Left lobe of liver (tissue), 2 donors: ENCODE measurements at places on chromosomes 5 and 9. TPM values are rescaled to one million over a fixed set of nuclear protein-coding genes. Genes with fewer than 3 reads are reported as not detected.

C9orf50 gene
- not detected for total RNA-seq

CDH12 gene
- total RNA-seq, result not detected

ST6GALNAC4 gene
- 5.9 TPM for total RNA-seq

- DNase-seq, result no peak
Observed at GRCh38 chr5:58800356-58800755, 217.5 kb downstream of the RAB3C start.

DNA sequence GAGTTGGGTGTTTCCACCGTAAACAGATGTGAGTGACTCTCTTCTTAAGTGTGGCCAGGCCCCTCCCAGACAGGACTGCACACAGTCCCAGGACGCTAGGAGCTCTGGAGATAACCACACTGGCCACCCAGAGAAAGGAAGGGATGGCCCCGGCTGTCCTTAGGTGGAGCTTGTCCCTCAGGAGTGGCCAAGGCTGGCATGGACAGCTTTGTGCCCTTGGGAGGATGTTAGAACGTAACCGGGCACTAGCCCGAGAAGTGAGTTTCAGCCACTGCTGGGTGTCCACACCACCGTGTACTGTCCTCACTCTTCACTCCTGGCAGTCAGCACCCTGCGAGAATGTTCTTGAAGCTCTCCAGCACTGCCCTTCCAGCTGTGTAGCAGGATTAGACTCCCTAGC, 35.8 kb upstream of the FCN2 start:
- DNase-seq, result no peak

DNA sequence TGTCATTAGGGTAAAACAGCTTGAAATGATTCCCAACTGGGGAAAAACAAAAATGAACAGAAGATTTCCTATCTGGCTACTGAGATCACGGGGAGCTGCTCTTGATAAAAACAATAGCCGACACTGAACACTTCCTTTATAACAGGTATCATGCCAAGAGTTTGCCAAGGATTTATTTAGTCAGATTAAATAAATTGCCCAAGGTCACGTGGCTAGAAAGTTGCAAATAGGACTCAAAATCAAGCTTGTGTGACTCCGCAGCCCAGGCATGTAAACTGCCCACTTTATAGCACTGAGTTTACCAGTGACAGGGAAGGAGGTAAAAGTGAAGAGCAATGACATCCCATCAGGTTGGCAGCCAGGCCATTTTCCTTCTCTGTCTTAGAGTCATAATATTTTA, 120.7 kb upstream of the ZNF618 start:
- DNase-seq, result no peak

GRCh38 chr9:122822056-122822455, 6.3 kb downstream of the PDCL start:
- DNase-seq, result no peak

DNA sequence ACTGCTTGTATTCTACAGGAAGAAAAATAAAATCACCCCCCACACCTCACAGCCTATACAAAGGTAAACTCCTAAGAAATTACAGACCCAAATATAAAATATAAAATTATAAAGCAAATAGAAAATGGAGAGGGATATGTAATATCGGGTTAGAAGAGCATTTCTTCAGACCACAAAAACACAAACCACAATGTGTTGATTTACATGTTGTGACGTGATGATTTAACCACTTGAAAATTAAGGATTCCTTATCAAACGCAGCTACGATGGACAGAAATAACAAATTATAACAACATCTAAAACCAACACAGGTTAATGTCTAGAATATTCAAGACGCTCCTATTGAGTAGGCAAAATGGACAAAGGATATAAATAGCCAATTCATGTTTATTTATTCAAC, 26.3 kb downstream of the SSBP2 start:
- no peak for DNase-seq

- DNase-seq, result no peak
Observed at GRCh38 chr5:74303578-74303977, 336.9 kb downstream of the ENC1 start.

GRCh38 chr9:128355451-128355850, 15.1 kb downstream of the SLC27A4 start:
- no peak for DNase-seq

GRCh38 chr5:80170117-80170535, 85.7 kb downstream of the SERINC5 start:
- DNase-seq, result no peak

DNA sequence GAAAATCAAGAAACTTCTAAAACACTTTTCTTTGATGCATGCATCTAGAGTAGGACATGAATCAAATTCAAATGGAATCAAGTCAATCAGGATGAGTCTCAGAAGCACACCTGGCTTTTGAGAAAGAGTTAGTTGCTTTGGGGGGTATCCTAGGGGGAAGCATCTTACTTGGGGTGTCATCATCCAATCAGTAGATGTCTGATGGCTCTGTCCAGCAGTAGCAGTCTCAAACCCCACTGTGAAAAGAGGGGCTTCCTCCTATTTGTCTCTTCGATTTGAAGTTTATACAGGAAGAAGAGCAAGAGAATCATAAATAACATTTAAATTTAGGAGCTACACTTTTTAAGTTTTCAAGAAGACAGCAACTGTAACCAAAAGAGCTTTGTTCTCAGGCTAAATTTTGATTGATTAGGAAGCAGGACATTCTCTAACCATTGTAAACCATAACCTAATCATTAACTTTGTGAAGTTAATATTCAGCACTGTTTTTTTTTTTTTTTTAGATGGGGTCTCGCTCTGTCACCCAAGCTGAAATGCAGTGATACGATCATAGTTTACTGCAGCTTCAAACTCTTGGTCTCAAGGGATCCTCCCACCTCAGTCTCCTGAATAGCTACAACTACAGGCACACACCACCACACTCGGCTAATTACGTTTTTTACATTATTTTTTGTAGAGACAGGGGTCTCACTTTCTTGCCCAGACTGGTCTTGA, 614.7 kb downstream of the CSNK1G3 start:
- no peak for DNase-seq

GRCh38 chr9:36902080-36902716, 131.9 kb downstream of the PAX5 start:
- no peak for DNase-seq

DNA sequence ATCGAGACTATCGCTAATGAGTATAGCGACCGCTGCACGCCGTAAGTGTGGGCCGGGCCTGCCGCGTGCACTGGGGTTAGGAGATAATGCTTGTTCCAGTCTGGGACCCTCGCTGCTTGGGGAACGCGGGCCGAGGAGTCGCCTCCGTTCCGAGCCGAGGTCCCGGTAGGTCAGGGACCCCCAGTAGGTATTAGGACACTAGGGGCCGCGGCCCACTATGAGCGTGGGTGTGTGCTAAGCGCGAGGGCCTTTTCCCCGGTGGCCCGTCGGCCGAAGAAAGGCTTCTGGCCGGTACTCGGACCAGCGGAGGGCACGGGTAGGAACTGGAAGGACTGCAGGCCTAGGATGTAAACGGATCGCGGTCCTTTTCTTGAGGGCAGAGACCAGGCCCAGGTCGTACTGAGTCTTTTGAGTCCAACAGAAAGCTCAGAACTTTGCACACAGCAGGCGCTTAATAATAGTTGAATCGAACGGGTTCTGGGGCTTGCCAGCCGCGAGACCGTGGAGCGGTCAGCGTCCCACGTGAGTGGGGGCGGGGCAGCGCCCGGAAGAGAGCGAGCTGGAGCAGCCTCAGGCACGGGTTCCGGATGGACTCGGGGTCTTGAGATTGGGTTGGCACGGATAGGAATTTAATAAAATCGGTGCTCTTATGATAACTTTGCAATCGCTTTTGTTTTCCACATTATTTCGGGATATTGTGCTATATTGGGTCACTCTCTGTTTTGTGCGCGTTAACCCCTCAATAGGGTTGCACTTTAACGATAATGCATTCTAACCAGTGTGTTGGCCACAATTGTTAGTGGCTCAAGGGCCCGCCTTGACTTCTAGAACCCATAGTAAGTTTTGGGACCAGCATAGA, 733 bp downstream of the HSPA4 start:
- peak; percentile 80 for DNase-seq

DNA sequence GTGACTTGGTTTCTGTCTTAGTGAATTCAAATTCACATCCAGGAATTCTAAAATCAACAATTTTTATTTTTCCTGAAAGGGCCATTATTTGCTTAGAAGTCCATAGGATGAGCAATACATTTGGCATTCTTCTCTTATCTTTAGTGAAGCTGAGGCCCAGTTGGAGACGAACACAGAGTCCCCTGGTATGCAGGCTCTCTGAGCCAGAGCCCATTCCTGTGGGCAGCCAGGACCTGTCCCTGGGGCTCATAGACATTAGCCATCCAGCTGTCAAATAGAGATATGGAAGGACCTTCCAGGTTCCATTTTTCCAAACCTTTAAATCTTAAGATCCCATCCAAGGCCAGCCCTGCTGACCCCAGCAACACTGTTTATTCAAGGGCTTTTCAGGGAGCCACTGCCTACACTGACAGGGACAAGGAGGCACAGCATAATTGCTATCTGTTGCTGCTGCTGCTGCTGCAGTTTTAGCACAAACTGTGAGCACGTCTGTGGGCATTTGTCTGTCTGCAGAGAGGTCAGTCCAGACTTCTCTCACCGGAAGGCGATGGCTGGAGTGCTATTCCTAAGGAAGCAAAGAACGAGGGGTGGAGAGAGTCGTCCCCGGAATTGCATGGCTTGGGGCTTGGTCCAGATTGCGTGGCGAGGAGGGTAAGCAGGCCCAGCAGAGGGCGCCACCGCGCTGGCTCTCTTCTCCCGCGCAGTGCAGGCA, 639.0 kb downstream of the CCDC171 start:
- peak; percentile 64 for DNase-seq

DNA sequence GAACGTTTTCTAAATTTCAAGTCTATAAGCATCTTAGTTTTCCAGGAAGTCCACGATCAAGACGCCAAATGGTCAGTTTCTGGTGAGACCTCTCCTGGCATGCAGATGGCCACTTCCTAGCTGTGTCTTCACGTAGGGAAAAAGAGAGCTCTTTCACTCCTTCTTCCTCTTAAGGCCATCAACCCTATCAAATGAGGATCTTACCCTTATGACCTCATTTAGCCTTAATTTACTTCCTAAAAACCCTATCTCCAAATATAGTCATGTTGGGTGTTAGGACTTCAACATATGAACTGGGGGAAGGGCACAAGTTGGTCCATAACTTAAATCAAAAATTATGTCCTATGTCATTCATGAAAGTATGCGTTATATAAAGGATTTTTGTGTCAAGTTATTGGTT, 229.5 kb downstream of the ARL15 start:
- DNase-seq, result no peak

- DNase-seq, result no peak
Observed at GRCh38 chr9:23044549-23044948, 597.9 kb downstream of the DMRTA1 start.

GRCh38 chr9:99319048-99319447, 97.0 kb downstream of the SEC61B start:
- DNase-seq, result no peak
